ENCODE measurements at places on chromosomes 12 and 14.

- no peak for DNase-seq
Observed at GRCh38 chr14:69505338-69506240, 21.1 kb downstream of the PLEKHD1 start.

DNA sequence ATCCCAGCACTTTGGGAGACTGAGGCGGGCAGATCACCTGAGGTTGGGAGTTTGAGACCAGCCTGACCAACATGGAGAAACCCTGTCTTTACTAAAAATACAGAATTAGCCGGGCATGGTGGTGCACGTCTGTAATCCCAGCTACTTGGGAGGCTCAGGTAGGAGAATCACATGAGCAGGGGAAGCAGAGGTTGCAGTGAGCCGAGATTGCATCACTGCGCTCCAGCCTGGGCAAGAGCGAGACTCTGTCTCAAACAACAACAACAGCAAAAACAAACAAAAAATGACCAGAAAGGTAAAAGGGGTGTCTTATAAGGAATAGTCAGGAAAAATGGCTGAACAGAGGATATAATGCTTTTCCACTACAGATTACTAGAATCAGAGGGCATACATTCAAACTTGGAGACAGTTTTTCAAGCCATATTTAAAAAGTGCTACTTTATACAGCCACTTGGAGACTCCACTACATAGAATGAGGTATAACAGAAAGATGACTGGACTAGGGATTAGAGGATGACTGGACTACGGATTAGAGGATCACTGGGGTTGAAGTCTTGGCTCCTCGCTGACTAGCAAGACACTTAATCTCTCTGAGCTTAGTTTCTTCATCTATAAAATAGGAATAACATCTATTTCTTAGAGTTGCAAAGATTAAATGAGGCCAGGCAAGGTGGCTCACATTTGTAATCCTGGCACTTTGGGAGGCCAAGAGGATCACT, 4.9 kb upstream of the CS start:
- no peak for DNase-seq

DNA sequence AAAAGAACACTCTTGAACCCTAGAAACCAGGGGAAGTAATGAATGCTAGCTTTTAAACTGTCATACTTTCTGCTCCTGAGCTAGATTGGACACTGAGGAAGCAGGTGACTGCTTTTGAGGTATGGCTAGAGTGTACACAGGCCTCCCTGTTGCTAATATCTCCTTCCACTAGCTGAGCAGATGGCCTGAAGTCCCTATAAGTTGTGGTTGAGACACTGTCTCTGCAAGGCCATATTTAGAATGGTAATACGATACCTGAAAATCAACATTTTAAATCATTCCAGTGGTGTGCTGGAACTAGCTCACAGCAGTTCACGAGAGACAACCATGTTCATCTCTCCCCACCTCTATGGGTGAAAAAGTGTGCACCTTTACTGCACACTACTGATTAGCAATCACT, 46.4 kb upstream of the BMP4 start:
- DNase-seq: no peak

DNA sequence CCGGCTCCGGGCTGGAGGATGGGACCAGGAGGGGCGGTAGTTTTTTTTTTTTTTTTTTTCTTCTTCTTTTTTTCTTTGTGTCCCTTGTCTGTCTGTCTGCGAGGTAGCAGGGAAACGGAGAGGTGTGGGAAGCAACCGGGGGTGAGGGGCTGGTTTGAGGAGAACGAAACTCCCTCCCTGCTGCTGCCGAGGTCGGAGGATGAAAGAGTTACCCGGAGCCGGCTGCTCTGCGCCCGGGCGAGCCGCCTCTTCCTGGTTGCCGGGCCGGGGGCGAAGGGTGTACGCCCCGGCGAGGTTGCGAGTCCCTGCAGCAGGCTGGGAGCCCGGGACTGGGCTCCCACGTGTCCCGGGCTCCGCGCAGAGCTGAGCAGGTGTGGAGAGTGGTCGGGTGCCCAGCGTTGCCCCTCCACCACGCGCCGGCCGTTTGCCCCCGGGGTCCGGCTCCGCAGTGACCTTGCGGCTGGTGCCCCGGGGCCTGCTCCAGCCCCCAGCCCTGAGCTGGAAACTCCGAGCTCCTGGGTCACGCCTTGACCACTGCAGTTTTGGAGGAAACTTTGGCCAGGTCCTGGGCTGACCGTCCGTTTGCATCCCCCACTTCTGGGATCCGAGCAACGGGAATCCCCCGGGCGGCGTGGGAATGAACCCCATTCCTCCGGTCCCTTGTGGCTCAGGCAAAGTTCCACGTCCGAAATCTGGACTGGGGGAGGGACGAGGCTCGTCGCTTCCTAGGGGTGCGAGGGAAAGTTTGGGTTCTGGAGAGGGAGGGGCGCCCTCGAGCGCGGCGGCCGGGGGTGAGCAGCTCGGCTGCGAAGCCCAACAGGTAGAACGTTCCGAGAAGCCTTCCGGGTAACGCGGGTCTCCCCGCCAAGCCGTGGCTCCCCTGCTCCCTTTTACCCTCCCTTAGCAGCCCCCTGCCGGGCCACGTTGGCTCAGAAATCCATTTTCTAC, 1.3 kb downstream of the CHST11 start:
- no peak for DNase-seq

DNA sequence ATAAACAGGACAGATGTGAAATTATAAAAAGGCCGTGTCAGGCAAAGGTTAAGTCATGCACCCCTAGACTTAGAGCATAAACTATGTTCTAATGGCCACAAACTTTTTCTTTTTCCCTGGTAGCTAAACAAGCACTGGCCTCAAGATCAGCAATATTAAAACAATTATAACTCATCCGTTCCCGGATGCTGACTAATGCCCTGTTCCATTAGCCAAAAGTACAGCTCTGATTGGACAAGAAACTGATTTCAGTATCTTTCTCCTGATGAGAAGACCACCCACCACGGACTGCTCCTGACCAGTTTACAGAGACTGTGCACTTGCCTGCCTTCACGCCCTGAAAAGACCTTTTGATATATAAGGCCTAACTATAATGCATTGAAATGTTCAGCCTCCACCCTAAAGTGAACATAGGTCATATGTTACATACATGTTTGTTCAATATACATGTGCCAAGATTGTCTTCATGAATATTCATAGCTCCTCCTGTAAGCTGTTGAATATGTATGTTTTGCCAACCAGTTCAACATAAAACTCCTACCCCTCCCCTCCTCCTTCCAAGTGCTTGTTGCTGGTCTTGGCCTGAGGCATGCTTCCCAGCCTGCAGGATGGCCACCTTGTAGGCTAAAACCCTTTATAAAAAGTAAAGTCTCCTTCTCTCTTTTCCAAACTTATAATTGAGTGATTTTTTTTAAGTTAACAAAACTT, 162.0 kb downstream of the IPO8 start:
- DNase-seq: peak; percentile 4

GRCh38 chr14:69013943-69014782, 35.1 kb upstream of the ACTN1 start:
- DNase-seq: peak; percentile 78

GRCh38 chr12:25789541-25789944, 168.9 kb upstream of the RASSF8 start:
- peak; percentile 45 for DNase-seq

Measured in fibroblast of villous mesenchyme (primary cell).